GM13977 (cell line): ENCODE measurements at places on chromosomes 6 and 20.

DNA sequence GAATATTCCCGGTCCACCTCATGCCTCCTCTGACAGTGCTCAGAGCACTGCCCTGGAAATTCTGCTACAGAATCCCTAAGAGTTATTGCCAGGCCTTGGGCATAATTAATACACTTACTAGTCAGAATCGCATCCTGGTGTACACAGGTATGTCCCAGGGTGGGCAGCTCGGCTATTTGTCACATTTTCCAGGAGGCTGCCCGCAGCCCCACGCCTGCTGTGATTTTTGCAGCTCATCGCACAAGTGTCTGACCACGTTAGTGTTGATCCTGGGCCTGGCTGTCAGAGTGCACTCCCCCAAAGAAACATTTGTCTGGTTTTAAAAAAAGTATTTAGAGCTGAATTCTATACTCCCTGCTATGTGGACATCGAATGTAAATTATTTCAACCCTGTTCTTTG, 105.4 kb downstream of the CD83 start:
- DNase-seq: no peak

GRCh38 chr6:98002678-98003077, 719.7 kb upstream of the MMS22L start:
- DNase-seq: no peak

GRCh38 chr6:22544476-22544875, 24.9 kb upstream of the HDGFL1 start:
- no peak for DNase-seq

GRCh38 chr6:138230759-138231380, 12.6 kb upstream of the PBOV1 start:
- no peak for DNase-seq

GRCh38 chr6:133352046-133352445, 110.9 kb downstream of the EYA4 start:
- no peak for DNase-seq

GRCh38 chr6:140203661-140204147, 829.3 kb upstream of the CITED2 start:
- no peak for DNase-seq

- no peak for DNase-seq
These were observed 299.4 kb downstream of the ZFAND3 start for GRCh38 chr6:38118791-38119365.

DNA sequence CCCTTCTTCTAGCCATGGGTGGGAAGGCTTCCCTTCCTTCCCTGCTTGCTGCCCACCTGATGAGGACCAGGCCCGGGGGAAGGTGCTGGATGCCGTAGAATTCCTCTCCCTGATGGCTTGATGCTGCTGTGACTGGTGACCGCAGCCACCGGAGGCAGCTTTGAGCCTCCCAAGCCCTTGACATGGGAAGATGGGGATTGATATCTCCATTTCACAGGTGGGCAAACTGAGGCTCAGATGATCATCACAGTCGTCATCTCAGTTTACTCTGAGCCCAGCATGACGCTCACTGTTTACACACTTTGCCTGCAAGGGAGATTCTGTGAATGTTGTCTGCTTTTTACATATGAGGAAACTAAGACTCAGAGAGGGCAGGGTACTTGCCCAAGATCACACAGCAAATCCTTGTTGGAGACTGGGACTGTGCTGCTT, 43.9 kb downstream of the SRC start:
- no peak for DNase-seq

- no peak for DNase-seq
These were observed 762 bp downstream of the SIRPB1 start for GRCh38 chr20:1618954-1619540.

DNA sequence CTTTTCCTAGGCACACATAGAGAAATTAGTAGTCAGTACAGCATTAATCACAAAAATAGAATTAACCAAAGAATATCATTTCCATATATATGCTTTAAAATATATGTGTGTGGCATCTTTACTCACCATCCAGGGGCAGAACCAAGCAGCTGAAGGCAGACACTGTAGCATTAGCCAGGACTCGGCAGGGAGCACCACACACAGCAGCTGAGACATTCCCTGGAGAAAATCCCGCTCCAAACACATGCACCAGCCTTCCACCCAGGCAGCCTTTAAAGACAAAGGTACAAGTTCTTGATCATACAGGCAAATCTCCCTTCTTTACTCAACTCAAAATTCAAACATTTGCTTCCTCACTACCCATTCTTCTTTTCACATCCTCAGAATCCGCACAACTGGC, 64.7 kb downstream of the PKHD1 start:
- DNase-seq: no peak

DNA sequence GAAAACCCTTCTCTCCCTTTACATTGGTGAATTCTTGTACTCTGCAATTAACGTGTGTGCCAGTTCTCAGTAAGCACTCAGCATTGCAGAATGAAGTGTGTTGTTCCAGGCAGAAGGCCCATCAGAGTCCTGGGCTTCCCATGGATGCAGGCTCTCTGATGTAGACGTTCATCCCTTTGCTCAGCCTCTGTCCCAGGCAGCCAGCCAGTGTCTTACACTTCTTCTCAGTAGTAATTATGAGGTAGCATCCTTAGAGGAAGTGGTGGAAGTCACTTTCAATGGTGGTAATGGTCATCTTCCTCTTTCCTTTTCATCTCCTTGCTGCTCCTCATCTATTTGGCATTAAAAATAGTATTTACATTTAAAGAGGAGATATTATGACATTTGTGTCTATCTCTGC, 66.7 kb upstream of the FYN start:
- no peak for DNase-seq
